ENCODE measurements at places on chromosomes 13 and 19. TPM values are rescaled to one million over a fixed set of nuclear protein-coding genes. Genes with fewer than 3 reads are reported as not detected.

DNA sequence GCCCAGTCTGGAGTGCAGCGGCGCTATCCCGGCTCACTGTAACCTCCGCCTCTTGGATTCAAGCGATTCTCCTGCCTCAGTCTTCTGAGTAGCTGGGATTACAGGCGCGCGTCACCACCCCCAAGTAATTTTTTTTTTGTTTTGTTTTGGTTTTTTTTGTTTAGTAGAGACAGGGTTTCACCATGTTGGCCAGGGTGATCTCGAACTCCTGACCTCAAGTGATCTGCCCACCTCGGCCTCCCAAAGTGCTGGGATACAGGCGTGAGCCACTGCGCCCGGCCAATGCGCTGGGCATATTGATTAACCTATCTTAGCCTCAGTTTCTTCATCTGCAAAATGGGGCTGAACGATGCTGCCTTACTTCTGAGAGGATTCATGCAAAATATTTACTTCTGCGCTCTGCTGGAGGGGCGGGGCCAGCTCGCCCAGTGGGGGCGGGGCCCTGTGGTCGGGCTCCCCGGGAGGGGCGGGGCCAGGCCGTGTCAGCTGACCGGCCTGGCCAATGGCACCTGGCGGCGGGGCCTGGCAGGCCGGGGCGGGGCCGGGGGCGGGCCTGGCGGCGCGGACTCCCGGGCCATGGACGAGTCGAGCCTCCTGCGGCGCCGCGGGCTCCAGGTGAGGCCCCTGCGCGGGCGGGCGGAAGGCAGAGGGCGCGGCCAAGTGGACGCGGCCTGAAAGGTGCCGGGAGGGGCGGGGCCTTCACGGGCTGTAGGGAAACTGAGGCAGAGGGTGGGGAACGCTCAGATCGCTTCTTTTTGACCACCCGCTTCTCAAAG, at the start of gene MAST3:
Gene MAST3 (plus strand): TSS at position 562 of the 776 bp plus-strand sequence. CDS start 15 bp downstream, at position 577.
- DNase-seq, result peak; percentile 93
- H3K27ac ChIP-seq, result no peak within 1 kb of the TSS
- H3K4me1 ChIP-seq, result peaks cover 10% of the 10 kb centered on the region
- no peaks in the 10 kb centered on the region for H3K27me3 ChIP-seq

STAP2 gene
- 71.1 TPM for total RNA-seq

ZNF329 gene
- total RNA-seq, result 8.2 TPM

C3 gene
- 13.3 TPM for total RNA-seq

LILRB5 gene
- not detected for total RNA-seq

DNA sequence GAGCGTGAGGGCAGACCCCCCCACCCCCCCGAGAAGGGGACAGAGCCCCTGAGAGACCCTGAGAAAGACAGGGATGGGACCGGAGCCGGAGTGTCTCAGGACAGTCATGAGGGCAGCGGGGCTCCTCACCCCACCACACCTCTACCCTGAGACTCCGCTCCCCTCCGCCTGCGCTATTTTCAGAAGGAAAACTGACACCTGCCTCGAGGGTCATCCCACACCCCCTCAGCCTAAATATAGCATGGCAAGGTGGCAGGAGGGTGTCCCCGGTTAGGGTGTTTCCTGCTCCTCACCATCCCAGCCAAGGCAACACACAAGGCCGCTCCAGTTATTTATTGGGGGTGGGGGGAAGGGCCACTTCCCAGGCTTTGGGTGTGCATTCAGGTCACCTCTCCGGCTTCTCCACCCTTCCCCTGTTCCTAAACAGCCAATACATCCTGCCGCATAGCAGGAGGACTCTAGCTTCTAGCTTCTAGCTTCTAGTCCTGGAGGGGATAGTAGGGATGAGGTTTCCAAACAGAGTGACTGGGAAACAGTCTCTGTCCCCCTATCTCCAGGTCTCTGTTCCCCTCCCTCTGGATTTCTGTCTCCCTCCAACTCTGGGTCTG, 1.4 kb upstream of the NTF4 start:
- H3K27me3 ChIP-seq, result no peaks in the 10 kb centered on the region
- H3K4me3 ChIP-seq, result no peak overlapping the region
- H3K36me3 ChIP-seq, result no peaks in the 10 kb centered on the region
- no peak overlapping the region for H3K27ac ChIP-seq

DNA sequence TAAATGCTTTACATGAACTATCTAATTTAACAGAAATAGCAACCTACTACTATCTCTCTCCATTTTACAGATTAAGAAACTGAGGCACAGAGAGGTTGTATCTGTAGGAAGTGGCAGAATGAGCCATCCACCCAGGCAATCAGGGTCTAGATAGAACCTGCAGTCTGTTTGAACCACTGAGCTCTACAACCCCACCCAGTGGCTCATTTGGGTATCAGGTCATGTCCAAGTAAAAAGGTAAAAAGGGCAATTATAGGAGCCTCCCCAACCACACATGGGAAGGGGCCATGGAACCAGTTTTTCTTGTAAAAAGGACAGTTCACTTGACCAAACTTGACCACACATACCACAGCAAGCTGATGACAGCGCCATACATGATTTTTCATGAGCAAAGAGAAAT, 92.9 kb upstream of the SGCG start:
- H3K4me1 ChIP-seq, result no peaks in the 10 kb centered on the region
- H3K4me3 ChIP-seq, result no peak overlapping the region
- H3K36me3 ChIP-seq, result no peaks in the 10 kb centered on the region
- DNase-seq, result peak; percentile 31

DNA sequence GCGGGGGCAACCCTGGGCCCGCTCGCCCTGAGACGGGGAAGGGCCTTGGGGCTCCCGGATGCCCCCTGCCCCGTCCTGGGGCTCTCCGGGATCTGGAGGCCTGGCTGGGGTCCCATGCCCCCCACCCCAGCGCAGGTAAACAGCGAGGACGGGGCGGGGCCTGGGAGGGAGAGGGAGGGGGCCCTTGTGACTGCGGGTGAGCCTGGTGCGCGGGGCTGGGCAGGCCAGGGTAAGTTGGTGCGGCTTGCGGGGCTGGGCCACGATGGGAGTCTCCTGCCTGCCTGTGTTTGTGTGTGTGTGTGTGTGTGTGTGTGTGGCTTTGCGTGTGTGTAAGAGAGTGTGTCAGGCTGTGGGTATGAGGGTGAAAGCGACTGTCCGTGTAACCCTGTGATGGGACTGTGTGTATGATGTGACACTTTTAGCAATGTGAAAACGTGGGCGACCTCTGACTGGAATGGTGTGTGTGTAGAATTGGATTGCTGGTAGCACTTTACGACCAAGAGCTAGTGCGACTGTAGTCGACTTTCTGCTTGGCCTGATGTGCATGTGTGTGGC, 426 bp downstream of the KLC3 start:
- peaks cover 10% of the 10 kb centered on the region for H3K4me1 ChIP-seq
- H3K27me3 ChIP-seq, result no peaks in the 10 kb centered on the region
- no peak for DNase-seq

- no peaks in the 10 kb centered on the region for H3K27me3 ChIP-seq
- no peaks in the 10 kb centered on the region for H3K36me3 ChIP-seq
- DNase-seq, result peak; percentile 62
- peaks cover 39% of the 10 kb centered on the region for H3K4me1 ChIP-seq
- peak overlapping the region; percentile 52 for H3K27ac ChIP-seq
- no peak overlapping the region for H3K4me3 ChIP-seq
Observed at GRCh38 chr19:41758846-41759245, 3.5 kb downstream of the CEACAM6 start.

- H3K36me3 ChIP-seq, result no peaks in the 10 kb centered on the region
- no peak overlapping the region for H3K4me3 ChIP-seq
- no peak overlapping the region for H3K27ac ChIP-seq
- no peaks in the 10 kb centered on the region for H3K4me1 ChIP-seq
- no peaks in the 10 kb centered on the region for H3K27me3 ChIP-seq
Observed at GRCh38 chr19:17977488-17977887, 10.6 kb downstream of the KCNN1 start.

DNA sequence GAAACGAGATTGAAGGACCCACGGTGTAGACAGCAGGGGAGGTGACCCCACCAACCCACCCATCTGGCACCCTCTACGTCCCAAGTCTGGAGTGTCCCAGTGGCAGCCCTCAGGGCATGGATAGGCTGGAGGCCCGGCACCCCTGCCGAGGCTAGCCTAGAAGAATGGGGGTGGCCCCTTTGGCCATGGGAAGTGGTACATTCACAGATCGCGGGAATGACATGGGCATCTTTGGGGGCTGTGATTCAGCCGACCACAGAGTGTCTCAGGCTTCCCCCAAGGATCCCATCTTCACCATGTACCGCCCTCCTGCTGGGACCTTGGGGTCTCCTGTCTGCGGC, 11.3 kb upstream of the MKNK2 start:
- peaks cover 31% of the 10 kb centered on the region for H3K4me1 ChIP-seq
- H3K4me3 ChIP-seq, result peak overlapping the region; percentile 78
- no peaks in the 10 kb centered on the region for H3K36me3 ChIP-seq
- H3K27me3 ChIP-seq, result no peaks in the 10 kb centered on the region
- peak overlapping the region; percentile 98 for H3K27ac ChIP-seq

DNA sequence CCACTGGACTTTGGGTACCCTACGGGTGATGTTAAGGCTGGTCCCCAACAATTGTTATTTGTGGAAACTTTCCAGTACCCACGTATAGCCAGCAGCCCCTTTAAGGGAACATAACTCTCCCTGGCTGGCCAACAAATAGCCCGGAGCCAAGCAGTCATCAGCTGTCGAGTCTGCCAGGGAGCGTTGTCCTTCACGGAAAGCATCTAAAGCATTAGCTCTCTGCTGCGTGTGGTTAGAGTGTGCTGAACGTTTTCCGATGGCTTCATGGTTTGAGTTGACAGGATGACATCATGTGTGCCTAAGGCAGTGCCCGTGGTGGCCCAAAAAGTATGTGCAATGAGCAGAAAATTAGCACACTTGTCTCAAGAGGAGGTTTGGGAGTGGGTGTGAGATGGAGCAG, 3.3 kb upstream of the ZNF556 start:
- H3K4me1 ChIP-seq, result no peaks in the 10 kb centered on the region
- H3K36me3 ChIP-seq, result no peaks in the 10 kb centered on the region
- no peak overlapping the region for H3K27ac ChIP-seq
- no peak overlapping the region for H3K4me3 ChIP-seq
- DNase-seq, result no peak

GAMT gene
- total RNA-seq, result 75.6 TPM

GRCh38 chr19:29013325-29013724, 199.6 kb downstream of the UQCRFS1 start:
- H3K27ac ChIP-seq, result no peak overlapping the region
- H3K27me3 ChIP-seq, result no peaks in the 10 kb centered on the region
- DNase-seq, result no peak
- H3K36me3 ChIP-seq, result no peaks in the 10 kb centered on the region
- H3K4me1 ChIP-seq, result no peaks in the 10 kb centered on the region
- H3K4me3 ChIP-seq, result no peak overlapping the region

C19orf85 gene
- total RNA-seq, result not detected

GRCh38 chr19:44576843-44577565, 36.4 kb upstream of the IGSF23 start:
- peak; percentile 71 for DNase-seq
- H3K27ac ChIP-seq, result no peak overlapping the region
- no peak overlapping the region for H3K4me3 ChIP-seq
- no peaks in the 10 kb centered on the region for H3K36me3 ChIP-seq

DNA sequence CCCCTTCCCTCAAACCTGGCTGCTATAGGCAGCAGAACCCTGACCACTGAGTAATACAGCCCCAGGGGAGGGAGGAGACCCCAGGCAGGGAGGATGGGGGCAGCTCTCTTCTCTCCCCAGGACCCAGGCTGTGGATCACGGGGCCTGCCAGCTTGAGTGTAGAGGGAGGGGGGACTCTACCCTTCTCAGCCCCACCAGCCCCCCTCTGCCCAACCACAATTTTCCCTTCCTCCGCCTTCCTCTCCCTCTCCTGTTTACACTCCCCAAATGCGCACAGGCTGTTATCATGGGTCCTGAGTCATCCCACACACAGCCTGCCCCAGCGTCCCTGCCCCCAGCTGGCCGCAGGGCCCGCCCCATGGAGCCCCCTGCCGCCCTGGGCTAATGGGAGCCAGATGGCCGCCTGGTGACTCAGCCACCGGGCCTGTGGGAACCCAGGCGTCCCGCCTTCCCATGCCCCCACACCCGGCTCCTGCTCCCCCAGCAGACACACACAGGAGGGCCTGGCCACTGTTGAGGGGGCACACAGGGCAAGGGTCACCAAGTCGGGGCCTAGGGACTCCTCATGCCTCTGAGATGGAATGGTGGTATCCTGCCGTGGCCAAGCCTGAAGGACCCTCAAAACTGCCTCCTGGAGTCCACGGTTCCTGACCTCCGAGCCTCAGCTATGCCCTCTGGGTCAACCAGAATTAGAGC, 13.6 kb downstream of the CCDC97 start:
- H3K36me3 ChIP-seq, result peaks cover 3% of the 10 kb centered on the region
- no peaks in the 10 kb centered on the region for H3K27me3 ChIP-seq
- DNase-seq, result peak; percentile 72
- peak overlapping the region; percentile 97 for H3K27ac ChIP-seq
- no peak overlapping the region for H3K4me3 ChIP-seq

- no peak for DNase-seq
- H3K4me3 ChIP-seq, result no peak overlapping the region
- no peak overlapping the region for H3K27ac ChIP-seq
- no peaks in the 10 kb centered on the region for H3K27me3 ChIP-seq
- H3K4me1 ChIP-seq, result peaks cover 11% of the 10 kb centered on the region
Observed at GRCh38 chr19:5054551-5055456, 85.9 kb downstream of the KDM4B start.

TUBA3C gene
- not detected for total RNA-seq

DNA sequence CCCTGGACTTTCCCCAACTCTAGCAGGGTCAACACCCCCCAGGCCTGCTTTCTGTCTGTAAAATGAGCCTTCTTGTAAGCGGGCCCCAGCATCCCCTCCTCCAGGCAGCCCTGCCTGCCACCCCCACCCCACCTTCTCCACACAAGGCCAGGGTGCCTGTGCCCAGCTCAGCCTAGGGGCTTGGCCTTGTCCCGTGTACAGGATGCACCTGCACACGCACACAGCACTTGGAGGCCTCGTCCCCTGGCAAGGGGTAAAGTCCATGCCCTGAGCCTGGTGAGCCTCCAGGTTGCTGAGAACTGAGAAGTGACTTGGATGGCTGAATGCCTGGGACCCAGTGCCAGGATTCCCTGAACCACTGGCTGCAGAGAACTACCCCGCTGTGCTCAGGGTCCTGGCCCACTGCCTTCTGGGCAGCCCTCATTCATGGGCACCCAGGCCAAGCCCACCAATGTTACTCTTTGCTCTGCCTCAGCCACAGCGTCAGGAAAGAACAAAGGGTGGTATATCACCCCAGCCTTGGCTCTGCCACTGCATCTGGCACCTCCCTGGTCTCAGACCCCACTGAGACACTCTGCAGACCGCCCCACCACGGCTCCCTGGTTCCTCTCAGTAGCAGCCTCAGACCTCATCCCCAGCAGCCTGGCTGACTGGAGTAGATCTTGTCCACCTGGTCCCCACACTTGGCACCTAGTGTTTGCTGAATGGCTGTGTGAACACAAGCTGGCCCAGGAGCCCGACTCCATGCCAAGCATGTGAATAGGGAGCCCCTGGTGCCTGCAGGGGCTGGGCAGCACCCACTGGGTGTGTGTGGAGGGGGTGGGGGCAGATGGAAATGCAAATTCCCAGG, 1.8 kb upstream of the TM6SF2 start:
- H3K36me3 ChIP-seq, result peaks cover 11% of the 10 kb centered on the region
- H3K27me3 ChIP-seq, result no peaks in the 10 kb centered on the region
- no peak for DNase-seq
- H3K4me3 ChIP-seq, result no peak overlapping the region
- no peaks in the 10 kb centered on the region for H3K4me1 ChIP-seq

PTH2 gene
- not detected for total RNA-seq

RNF17 gene
- not detected for total RNA-seq

MAP2K7 gene
- 39.3 TPM for total RNA-seq

PODNL1 gene
- not detected for total RNA-seq

- DNase-seq, result no peak
- H3K4me1 ChIP-seq, result no peaks in the 10 kb centered on the region
- no peak overlapping the region for H3K4me3 ChIP-seq
- no peaks in the 10 kb centered on the region for H3K27me3 ChIP-seq
- H3K27ac ChIP-seq, result no peak overlapping the region
- no peaks in the 10 kb centered on the region for H3K36me3 ChIP-seq
Observed at GRCh38 chr19:28428663-28429348, 784.1 kb downstream of the UQCRFS1 start.

ZNF433 gene
- total RNA-seq, result 7.8 TPM

Data from PC-3 (cell line).